Effector memory CD8-positive, alpha-beta T cell (primary cell): ENCODE measurements at places on chromosomes 16 and 17.

DNA sequence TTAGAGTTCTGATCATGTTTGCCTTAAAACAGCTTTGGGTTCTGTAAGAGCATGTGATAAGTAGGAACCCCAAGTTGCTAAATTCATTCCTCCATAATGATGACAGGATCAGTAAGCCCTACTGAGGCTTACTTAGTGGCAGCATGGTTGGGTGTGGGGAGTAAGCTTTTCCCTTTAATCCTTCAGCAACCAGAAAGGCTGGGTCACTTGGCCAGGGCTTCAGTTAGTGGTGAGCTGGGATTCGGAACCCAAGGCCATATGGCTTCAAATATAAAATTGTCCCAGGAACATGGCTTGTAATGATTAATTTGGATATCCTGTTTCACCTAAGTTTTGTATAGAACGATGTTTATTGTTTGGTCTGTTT is 850 bp downstream of the GINS3 start:
- no peak for DNase-seq

DNA sequence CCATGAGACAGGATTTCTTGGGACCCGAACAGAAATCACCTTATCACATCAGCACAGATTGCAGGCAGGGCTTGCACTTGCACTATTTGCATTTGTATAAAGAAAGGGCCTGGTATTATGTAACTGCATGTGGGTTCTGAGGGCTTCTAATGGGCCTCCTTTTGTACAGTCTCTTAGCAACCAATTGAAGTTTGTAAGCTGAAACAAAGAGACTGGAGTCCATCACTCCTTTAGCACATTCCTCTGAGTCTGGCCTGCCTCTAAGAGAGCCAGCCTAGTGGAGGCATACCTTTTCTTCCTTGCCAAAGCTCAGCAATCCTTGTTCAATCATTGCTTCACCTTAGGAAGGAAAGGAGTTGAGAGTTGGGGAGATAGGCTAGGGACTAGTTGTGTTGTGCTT is 387.1 kb downstream of the XYLT1 start:
- no peak for DNase-seq

DNA sequence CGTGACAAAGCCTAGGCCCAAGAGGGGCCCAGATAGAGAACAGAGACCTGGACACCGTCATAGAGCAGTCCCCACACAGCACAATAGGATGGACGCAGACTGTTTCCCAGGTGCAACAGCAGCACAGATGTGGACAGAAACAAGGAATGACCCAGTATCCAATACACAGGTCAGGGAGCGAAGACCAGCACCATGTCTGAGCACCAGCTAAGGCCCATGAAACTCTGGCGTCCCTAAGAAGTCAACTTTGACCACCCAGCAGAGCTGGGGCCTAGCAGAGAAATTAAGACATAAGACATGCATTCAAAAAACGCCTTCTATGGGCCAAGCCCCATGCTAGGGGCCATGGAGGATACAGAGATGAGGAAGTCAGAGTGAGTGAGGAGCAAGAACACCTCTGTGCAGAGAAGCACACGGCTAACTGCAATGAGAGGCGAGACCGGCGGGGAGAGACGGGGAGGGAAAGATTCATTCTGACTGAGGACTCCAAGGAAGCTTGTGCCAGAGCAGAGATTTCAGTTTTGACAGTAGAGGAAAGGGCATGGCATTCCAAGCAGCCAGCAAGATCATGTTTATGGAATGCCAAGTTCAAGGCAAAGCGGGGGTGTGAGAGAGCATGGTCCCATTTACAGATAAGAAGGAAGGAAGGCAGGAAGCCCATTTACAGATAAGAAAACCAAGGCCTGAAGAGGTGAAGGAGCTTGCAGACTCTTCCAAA is 50.8 kb downstream of the PITPNM3 start:
- DNase-seq = no peak

DNA sequence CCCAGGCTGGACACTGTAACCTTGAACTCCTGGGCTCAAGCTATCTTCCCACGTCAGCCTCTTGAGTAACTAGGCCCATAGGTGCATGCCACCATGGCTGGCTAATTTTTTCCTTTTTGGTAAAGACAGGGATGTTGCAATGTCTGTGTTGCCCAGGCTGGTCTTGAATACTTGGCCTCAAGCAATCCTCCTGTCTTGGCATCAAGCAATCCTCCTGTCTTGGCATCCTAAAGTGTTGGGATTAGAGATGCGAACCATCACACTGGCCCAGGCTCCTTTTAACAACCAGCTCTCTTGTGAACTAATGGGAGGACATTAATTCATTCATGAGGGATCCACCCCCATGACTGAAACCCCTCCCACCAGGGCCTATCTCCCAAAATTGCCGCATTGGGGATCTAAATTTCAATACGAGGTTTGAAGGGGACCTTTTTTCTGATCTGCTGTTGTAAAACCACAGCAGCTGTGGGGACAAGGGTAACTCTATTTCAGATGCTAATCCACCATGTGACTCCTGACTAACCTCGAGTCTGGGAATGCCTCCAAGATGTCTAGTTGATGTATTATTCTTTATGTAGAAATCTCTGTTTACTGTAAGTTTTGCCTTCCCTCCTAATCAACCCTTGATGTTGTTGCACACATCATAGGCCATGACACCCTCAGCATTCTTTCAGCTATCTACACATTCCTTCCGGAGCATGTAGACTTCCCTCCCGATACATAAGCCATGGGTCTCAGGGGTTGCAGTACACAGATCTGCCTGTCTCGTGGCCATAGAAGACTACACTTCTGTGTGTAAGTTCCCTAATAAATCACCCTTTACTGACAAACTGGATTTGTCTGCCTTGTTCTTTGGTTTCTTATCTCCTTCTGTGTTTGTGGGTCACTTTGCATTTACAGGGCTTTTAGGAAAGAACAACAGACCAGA is 37.6 kb downstream of the RNF112 start:
- no peak for DNase-seq

DNA sequence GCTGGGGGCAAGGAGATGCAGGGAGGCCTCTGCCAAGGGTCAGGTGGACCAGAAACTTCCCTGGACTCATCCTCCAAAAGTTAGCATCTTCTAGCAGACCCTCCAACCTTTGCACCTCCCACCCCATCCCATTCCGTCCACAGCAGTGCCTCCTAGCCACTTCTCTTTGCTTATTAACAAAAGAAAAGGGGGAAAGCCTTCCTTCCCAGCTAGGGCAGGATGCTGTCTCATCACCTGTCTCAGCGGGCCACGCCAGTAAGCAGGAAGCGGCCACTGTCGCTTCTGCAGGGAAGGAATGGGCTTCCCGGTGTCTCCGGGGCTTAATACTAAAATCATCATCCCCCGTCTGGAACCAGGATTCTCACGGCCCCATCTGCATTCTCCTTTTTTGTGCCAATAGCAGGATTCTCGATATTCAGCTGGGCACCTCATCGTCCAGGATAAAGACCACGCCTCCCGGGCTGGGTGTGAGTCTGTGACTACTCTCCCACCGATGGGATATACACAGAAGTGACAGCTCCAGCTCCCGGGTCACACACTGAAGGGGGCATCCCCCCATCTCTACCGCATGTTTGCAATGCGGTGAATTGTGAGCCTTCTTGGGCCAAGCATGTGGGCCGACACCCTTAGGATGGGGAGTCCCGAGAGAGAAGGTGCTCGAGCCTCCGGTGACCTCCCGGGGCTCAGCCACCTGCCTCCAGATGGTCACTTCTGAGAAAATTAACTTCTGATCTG is 15.5 kb upstream of the RBFOX3 start:
- DNase-seq = no peak

GRCh38 chr17:9291912-9292560 is 270.7 kb downstream of the NTN1 start:
- DNase-seq = peak; percentile 11

- DNase-seq = no peak
Observed at GRCh38 chr17:3551189-3551588, 6.4 kb downstream of the TRPV3 start.

GRCh38 chr17:1898332-1898731 is 68.5 kb downstream of the RPA1 start:
- DNase-seq = no peak

GRCh38 chr16:30896889-30897733 is 697 bp downstream of the CTF1 start:
- peak; percentile 59 for DNase-seq

GRCh38 chr17:79659376-79659775 is 48.5 kb upstream of the RBFOX3 start:
- DNase-seq = no peak

DNA sequence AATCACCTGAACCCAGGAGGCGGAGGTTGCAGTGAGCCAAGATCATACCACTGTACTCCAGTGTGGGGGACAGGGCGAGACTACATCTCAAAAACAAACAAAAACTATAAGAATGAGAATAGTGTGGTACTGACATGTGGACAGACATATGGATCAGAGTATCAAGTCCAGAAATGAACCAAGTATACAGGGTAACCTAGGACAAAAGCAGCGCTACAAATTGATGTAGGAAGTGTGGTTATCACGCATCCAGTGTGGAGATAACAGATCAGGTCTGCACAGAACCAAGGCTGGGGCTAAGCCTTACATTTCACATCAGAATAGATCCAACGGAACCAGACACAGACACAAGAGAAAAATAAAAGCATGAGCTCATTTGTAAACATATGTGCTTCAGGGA is 23.0 kb upstream of the C16orf95 start:
- no peak for DNase-seq

DNA sequence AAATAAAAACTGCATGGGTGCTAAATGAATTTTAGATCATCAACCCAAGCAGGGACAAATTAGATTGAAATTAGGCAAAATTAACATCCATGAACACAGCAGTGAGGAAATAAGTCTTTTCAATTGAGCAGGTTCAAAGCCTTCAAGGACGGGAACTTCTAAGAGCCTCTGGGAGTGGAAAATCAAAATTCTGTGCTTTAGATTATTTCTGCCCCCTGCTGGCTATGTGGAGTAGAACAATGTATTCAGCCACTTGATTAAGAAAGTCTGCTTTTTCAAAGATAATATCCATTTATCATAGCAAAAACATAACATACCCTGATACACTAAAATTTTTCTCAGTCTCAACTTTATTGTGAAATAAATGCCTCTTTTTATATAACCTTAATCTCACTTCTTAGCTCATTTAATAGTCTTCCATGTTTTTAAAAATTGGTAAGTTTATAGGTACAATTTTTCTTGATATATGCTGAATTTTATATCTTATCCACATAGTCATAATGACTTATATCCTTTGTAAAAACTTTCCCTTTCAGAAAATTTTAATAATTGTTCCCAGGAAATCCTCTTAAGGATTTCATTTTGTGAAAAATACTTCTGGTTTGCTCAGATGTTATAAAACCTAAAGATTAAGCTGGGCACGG is 28.1 kb upstream of the NOL11 start:
- DNase-seq = peak; percentile 58

DNA sequence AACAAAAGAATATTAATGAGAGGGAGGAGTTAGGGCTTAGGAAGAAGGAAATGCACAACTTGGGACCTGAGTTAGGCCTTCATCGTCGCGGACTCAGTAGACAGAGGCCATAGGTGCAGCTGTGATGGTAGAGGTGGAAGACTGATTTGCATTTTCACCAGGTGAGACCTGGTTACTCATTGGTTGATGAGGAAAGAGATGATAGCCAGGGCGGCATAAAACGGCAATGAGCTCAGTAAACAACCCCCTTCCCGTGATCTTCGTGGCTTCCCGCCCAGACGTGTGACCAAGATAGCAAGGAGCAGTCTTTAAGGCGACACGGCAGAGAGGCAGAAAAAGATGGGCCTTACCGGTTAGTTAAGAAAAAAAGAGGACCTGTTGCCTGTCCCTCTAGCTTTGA is at the start of gene TMC5:
Gene TMC5 (plus strand): TSS at position 244 of the 400 bp plus-strand sequence. CDS start 22,156 bp downstream, outside the sequence.
- DNase-seq = no peak

DNA sequence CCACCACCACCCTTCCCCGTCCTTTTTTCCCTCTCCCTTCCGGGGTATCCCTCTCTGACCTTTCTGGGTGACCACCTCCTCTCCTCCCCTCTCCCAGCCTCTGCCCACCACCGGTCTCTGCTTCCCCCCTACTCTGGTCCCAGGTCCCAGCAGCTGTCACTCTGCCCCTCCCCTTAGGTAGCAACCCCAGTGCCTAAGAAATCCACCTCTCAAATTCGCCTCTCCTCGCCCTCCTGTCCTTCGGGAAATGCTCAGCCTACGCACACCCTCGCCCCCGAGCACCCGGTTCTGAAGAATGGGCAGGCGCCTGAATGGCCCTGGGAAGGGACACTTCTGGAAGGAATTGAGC is 775 bp upstream of the SP6 start:
- DNase-seq = no peak

DNA sequence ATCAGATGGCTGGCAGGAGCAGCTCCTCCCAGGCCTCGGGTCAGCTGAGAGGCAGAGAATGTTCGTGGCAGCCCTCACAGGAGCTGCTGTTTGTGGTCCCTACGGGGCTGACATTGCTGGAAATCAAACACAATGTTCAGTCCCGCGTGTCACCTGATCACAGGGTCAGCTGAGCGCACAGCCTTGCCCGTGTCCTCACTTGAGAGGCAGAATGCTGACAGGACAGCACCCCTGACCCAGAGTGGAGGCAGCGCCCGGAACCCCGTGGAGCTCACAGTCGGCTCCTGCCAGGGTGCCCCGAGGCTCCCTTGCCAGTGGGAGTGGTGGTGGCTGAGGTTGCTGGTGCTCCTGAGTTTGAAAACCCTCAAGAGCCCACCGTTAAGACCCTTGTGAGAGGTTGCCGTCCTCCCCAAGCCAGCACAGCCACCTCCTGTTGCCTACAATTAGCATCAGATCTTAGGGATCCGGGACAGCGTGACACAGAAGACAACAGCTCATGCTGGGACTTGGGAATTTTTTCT is 3.6 kb upstream of the CHMP6 start:
- no peak for DNase-seq

DNA sequence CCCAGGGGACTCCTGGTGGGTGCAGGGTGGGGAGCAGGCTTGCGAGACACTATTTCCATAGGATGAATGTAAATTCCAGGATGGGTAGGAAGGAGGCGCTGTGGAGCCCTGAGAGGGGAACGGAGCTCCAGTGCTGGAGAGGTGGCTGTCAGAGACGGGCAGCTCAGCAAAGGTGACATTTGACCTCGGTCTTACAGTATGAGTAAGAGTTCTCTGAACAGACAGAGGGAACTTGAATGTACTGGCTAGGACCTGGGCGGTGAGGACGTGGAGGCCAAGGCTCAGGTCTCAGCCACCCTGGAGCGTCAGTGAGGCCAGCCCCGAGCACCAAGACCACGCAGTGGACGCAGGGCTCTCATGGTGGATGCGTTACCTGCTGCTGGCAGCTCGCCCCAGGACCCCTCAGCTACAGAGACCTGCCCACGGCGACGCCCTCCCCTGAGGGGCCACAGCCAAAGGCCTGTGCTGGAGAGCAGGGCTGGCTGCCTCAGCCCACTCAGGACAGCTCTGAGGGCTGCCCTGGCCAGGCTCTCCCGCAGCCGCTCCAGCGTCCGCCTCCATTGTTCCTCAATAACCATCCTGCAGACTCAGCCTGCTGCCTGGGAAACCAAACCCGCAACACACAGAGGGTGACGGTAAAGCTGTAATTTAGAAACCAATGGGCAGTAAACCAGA is 65.9 kb upstream of the TNRC6C start:
- DNase-seq = no peak

DNA sequence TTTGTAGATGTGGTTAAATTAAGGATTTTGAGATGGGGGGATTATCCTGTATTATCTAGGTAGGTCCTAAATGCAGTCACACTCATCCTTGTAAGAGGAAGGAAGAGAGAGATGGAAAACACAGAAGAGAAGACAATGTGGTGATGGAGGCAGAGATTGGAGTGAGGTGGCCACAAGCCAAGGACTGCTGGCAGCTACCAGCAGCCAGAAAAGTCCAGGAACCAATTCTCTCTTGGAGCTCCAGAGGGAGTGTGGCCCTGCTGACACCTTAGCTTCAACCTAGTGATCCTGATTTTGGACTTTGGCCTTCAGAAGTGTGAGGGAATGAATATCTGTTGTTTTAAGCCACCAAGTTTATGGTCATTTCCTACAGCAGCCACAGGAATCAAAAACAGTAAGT is 18.0 kb downstream of the MAPT start:
- DNase-seq = no peak

GRCh38 chr16:19520861-19521331 is 1.0 kb downstream of the GDE1 start:
- DNase-seq = no peak
